ENCODE measurements at places on chromosomes 3 and 15.

DNA sequence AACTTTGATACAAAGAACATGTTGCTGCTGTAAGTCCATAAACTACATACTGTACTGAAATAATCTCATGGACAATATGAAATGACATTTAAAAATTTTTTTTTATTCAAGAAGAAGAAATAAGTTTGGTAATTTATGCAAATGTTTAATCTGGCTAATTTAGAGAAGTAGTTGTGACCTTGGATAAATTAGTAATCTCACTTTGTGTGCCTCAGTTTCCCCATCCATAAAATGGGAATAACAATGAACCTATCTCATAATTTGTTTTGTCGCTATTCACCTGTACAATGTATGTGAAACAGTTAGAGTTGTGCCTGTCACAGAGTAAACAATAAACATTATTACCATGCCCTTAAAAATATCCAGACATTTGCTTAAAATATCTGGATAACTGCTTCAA, 15.3 kb upstream of the DPH6 start:
- no peak for DNase-seq

DNA sequence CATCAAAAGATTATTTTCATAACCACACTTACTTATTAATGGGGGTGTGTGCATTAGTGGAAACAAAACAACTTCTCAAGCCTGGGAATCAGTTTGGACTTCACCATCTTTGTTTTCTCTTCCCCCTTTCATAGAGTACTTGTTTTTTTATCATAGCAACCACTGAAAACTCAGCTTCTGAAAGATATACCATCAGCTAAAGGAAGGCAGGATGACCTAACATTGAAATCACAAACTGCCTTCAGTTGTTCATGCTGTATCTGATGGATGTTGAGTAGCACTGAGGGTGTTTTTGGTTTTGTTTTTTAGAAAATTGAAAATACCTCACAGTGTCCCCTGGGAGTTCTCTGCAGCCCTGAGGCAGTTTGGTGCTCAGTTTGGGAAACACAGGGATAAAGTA, 46.5 kb downstream of the NEK10 start:
- no peak for DNase-seq

DNA sequence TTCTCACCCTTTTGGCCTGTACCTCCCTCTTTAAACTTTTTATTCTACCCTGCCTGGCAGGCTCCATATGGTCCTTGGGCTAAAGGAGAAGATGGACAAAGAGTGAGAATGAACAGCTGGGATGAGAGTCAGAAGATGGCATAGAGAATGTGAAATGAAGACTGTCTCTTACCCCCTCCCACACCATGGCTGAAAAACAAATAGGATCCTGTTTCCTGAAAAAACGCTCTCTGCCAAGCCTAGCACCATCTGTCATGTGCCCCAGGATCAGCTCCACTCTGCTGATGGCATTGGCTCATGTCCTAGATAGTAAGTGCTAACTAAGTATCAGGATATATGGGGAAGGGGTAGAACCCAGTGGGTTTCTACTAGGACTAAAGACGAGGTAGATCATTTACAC, 238.6 kb downstream of the MEX3B start:
- no peak for DNase-seq

DNA sequence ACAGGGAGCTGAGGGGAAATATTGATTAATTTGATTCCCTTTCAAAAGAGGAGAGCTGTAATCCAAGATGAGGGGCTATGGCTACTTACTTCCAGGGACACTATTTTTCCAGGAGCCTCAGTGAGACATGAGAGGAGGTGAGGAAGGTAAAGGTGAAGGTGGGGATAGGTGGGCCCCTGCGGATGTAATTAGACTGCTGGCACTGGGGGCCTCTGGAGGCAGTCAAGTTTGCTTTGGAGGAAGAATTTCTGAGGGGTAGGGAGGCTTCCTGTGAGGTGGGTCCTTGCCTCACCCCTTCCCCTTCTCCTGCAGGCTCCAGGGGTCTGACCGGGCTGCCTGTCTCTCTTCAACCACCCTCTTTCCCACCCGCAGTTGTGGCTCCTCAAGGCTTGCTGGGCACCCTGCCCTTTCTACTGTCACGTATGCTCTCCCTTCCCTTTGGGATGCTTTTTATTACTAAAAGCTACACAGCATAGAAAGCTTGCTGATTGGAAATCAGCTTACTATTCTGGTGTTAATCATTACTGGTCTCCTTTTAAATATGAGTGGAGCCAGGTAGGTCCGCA, 22.5 kb downstream of the GASK1A start:
- no peak for DNase-seq

DNA sequence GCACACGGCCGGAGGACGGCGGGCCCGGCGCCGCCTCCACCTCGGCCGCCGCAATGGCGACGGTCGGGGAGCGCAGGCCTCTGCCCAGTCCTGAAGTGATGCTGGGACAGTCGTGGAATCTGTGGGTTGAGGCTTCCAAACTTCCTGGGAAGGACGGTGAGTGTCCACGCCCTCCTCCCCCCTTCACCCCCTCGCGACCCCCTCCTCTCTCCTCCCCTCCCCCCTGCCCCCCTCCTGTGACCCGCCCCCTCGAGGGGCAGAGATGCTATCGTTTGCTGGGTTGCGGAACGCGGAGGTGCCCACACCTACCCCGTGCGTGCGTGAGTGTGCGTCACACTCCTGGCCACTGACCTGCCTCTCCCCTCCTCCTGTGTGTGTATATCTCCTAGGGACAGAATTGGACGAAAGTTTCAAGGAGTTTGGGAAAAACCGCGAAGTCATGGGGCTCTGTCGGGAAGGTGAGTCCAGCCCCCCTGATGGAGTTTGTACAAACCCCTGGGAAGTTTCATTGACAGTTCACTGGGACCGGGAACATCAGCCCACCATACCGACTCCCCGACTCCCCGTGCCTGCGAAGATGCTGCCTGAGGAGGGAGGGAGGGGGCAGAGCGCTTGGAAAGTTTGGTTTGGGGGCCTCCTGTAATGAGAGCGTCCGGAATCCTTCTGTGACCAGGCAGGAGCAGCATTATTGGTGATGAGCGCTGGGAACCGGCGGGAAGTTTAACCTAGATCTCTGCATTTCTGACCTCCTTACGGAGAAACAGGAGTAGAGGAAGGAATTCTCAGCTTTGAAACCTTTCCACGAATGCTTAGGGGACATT, 795 bp upstream of the SCAANT1 start:
- peak; percentile 4 for DNase-seq

DNA sequence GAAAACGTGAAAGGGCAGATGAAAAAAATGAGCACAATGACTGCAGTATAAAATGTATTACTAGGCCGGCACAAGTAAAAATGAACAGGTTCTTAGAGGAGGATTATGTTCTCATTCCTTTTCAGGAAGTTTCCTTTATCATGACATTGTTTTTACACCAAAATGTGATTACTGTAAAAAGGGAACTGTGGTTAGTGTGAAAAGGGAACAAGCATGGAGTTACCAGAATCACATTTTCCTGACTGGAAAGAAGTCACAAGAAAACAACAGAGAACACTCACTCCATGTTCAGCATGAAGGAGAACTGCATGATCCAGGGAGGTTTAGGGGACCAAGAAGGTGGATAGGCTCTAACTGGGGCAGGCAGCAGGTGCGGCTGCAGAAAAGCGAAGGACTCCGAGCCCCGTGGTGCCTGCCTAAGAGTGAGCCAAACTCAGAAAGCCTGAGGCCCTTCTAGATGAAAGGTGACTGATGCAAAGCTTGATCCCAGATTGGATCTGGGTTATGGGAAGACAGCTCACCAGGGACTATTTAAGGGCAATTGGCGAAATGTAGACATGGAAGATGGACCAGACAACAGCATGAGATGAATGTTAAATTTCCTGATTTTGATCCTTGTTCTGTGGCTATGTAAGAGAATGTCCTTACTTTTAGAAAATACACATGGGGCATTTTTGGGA, 77.3 kb downstream of the CCR1 start:
- DNase-seq = no peak

DNA sequence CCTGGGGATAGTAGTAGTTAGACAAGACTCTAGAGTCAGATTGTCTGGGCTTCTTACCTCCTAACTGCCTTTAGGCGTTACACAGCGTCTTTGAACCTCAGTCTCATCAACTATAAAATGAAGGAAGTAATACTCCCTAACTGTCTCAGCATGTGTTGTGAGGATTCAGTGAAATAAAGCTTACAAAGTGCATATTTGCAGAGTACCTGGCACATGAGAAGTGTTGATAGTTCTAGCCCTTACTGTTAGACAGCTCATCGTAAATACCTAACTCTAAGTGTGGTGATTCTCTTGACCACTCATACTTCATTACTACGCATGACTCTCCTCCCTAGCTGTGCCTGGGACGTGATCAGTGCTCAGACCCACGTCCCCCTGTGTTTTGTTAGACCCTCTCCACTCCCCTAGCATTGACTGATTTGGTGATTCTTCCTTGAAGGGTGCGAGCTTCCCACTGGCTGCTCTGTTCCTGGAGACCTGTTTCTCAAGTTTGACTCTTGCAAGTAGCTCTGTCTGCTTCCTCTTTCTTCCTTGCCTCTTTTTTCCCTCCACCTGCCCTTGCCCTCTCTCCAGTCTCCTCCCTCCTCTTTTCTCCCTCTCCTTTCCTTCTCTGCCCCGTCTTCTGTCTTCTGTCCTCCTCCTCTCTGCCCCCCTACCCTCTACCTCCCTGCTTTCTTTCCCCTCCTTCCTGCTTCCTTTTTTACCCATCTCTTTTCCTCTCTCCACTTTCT, 124.2 kb downstream of the SLC25A26 start:
- DNase-seq = no peak

DNA sequence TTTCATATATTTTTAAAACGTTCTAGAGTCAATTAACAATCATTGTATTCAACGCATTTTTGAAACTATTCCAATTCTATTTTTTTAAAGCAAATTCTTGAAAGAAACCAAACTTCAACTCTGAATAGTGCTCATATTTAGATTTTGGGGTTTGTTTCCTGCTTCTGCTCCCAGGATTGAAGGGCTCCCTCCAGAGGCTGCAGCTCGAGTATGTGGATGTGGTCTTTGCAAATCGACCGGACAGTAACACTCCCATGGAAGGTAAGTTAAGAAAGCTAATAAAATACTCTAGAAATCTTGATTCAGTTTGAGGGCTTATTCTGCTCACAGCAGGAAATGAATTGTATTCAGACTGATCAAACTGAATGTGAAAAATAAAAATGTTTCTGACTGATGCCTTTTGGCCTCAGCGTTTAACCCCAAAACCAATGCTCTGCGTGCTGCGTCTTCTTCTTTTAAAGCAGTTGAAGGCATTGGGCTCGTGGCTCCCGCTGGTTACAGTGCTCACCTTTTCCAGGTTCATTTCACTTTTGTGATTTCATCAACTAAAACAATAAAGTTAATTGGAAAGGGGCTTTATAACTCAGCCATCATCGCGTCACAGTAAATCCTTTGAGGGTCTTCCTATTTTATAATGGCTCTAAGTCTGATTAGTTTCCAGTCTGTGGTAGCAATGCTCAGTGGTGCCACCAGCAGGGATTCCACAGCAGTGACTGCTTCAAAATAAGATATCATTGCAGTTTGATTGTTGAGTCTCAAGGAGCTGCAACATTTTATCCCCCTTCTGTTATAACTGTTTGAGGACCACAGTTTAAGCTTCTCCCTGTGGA, 80.1 kb downstream of the SSR3 start:
- DNase-seq = no peak

DNA sequence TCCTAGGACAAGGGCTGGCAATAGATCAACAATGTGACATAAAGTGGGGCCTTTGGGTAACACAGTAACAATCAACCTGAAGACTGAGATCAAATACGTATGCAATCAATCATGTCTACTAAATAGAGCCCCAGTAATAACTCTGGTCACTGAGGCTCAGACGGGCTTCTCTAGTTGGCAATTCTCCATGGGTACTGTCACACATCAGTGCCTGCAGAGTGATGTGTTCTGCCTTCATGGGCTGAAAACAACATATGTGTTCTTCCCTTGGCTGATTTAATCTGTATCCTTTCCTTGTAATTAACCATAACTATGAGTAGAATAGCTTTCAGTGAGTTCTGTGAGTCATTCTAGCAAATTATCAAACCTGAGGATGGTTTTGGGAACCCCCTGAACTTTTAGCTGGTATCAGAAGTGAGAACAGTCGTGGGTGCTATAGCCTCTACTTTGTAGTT, 113.6 kb downstream of the TMCO5A start:
- no peak for DNase-seq

DNA sequence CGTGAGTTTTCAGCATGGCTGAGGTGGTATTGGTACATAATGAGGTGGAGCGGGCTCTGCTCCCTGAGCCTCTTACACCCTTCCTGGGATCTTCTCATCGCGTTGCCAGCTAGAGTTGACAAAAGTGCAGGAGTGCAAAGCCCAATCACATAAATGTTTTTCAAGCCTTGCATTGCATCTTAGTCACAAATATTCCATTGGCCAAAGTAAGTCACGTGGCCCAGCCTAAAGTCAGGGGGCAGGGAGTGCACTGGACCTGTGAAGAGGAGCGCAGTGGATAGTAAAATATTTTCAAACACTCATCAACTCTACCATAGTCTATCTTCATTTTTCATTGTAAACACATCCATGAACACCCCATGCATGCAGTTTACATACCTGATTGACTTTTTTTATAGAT, 329.8 kb upstream of the NR2E3 start:
- no peak for DNase-seq

DNA sequence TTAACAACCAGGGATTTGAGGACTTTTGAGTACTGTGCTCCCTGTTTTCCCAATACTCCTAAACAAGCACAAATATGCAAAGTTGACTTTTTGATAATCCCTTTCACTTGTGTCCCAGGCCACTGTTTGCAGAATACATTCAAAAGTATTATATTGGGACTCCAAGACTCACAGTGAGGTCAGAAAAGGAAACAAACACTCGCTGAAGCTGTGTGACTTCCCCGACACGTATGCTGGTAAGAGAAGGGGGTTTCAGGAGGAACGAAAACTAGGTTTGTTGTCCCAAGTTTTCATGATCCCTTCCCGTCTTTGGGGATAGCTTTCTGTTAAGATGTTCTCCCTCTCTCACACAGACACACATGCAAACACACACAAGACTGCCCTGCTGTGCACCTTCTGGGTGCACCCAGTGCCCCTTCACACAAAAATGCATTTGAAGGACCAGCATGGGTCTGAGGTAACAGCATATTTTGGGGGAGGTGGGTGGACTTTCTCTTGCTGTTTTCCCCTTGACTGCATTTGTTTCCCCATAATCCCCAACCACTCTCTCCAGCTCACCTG, 225.2 kb upstream of the PRICKLE2 start:
- no peak for DNase-seq

GRCh38 chr3:107604057-107604822, 81.5 kb downstream of the BBX start:
- DNase-seq = no peak

DNA sequence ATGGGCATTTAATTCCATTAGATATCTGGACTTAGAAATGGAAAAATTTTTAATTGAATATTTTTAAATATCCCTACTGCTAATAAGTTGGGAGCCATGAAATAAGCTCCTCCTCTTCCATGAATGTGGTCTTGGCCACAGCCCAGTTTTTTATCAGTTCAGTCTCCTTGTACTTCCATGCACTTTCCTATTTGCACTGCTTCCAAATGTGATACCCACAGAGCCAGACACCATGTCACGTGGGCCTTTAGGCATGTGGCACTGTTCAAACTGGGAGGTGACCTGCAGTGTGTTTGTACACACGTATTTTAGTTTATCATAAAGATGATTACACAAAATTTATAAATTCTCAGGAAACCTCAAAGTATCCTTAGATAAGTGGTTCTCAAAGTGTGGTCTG, 80.1 kb upstream of the DGKG start:
- DNase-seq = no peak

All from activated T-helper 1 cell treated with anti-CD3 and anti-CD28 coated beads, Interleukin-2, amount 50 U/mL, for 16 hours (primary cell).